ENCODE measurements at places on chromosomes 5 and 9.

DNA sequence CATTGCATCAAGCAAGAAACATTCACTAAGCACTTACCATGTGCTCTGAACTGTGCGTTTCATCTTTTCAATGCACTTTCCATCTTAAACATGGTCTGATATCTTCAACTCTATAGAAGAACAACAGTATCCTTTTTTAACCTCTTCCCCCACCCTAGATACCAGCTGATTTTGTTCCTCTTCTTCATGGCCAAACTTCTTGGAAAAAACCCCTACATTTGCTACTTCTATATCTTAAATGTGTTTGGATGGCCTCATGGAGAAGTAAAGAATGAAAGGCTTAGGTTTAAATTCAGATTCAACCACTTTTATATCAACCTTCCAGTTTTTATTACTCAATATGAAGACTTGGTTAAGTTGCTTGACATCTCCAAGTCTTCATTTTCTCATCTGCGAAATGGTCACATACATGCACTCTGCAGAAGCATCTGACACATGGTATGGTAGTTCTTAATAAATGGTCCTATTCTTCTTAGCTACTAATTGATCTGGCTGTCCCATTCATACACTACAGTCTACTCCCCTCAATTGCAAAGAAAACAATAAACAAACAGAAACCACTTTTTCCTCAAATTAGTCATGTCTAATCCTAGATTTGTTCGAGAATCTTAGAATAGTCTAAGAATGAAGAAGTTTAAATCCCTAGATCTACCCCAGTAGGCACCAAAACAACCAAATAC, 59.4 kb downstream of the FYB1 start:
- DNase-seq = no peak

- DNase-seq = no peak
These were observed 3.0 kb downstream of the ARSI start for GRCh38 chr5:150299571-150300327.

DNA sequence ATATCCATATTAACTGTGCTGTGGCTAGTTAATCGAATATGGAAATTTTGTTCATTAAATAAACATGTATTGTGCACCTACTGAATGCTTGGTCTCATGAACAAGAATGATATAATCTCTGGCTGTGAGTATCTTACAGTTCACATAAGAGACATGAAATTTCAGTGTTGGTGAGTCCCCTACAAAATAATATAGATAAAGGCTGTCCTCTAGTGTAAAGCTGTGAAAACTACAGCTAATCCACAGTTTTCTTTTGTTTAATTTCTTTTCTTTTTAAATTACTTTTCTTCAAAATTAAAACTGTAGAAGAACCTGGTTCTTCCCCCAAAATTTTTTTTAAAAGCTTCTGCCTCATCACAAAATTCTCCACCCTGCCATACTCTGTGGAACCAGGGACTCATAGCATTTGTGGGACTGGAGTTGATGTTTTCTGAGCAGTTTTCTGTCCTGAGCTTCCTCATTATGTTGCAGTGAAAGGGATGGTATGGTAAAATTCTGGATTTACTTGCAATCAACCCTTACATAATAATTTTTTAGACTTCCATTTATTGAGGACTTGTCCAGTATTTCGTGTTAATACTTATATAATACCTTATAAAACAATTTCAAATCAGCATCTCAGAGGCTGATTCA, 135.0 kb downstream of the STK32A start:
- DNase-seq = no peak

DNA sequence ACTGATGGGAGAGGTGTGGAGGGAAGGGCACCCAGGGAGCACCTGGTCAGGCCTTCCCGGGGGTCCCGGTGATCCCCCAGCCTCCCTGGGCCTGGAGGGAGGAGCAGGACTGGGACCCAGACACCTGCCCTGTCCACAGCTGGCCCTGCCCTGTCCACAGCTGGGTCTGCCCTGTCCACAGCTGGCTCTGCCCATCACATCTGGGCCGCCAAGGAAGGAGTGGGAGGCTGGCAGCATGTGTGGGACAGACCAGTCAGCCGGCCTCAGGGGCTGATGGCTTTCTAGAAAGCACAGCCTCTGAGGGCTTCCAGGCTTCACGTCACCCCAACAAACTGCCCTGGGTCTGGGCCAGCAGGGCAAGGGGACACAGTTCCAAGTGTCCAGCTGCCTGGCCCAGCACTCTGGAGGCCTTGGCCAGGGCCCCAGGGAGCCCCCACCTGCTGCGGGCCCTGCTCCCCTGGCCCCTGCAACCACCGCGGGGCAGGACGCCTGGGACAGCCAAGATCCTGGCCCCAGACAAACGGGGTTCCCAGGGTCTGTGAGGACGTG, 12.2 kb downstream of the DNLZ start:
- DNase-seq = no peak

DNA sequence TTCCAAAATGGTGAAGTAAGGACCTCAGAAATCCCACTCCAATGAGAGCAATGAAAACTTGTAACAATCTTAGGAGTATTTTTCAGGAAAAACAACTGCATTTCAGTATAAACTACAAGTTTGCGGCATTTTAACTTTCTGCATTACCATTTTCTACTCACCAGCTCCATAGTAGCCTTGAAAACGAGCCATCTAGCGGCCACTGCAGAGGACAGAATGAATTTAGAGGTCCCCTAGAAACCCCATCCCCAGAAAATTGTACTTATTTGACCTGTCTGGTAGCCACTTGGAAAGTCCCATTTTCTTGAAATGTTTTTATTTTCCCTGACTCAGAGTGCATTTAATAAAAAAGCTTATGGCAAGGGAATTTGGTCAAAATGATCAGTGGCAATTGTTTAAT, 205.4 kb upstream of the ITGA1 start:
- DNase-seq = no peak

DNA sequence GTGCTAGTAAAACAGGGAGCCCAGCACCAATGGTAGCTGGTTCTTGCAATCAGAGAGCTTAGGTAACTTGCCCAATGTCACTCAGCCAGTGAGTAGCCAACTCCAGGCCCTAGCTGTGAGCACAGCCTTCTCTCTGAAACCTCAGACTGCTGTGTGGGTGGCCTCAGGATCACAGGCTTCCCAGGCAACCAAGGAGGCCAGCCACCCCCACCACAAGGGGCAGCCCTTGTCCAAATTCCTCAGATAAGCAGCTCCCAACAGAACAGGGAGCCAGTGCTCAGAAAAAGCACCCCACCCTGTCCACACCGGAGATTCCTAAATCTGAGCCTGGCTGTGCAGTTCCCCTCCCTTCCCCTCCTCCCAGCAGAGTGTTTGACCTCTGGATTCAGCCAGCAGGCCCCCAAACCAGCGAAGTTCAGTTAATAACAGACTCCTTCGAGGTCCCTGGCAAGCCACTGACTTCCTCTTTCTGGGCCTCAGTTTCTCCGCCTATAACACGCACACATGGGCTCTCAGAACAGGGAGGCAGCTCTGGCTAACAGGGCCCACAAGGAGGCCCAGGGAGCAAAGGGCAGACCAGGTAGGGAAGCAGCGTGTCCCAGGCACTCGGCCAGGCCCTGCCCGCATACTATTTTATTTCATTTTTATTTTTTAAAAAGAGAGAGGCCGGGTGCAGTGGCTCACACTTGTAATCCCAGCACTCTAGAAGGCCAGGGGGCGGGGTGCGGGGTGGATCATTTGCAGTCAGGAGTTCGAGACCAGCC, 2.7 kb downstream of the EEIG1 start:
- peak; percentile 90 for DNase-seq

- DNase-seq = no peak
These were observed 18.6 kb upstream of the SUSD1 start for GRCh38 chr9:112193572-112194288.
